ENCODE measurements at places on chromosomes 16 and 17.
A peak's percentile ranks its signal among the peaks of the same experiment; 100 is the strongest.

DNA sequence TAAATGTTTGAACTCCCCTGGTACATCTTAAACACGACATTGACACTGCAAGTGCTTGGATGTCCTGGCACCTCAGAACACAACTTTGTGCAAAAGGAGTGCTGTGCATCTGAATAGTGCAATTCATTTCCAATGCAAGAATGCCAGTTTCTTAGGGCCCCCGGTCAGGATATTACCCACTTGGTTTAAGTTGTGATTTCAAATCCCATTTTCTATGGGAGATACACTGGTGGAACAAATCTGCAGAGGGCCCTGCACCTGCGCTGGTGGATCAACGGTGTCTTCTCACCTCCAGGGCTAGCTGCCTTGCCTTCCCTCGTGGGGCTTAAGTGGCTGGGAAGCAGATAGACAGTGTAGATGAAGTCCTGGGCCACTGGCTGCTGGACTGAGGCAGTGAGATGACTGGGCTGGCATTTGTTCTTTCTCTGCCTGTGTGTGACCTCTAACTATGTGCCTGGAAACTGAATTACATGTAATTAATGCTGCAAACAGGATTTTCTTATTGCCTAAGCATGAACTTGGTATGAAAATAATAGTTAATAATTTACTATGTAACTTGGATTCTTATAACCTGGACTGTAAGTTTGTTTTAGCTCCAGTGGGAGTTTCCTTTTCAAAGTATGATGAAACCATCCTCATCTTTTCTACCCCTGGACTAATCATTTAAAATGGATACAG lies 20.9 kb downstream of the HAPSTR1 start:
- no peak for DNase-seq

DNA sequence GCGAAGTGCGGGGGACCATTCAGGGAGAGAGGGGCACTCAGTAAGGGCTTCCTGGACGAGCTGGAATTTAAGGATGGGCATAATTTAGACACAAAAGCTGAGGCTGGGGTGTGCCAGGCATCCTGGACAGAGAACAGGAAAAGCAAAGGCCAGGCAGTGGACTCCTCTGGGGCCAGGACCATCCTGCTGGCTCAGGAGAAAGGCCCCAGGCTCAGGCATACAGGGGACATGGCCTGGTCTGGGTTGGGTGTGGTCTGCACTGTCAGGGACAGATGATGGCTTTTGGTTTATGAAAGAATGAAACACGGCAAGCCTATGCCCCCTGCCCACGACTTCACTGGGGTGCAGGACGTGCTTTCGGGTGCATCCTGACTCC lies 48.9 kb upstream of the DOC2B start:
- DNase-seq = no peak

DNA sequence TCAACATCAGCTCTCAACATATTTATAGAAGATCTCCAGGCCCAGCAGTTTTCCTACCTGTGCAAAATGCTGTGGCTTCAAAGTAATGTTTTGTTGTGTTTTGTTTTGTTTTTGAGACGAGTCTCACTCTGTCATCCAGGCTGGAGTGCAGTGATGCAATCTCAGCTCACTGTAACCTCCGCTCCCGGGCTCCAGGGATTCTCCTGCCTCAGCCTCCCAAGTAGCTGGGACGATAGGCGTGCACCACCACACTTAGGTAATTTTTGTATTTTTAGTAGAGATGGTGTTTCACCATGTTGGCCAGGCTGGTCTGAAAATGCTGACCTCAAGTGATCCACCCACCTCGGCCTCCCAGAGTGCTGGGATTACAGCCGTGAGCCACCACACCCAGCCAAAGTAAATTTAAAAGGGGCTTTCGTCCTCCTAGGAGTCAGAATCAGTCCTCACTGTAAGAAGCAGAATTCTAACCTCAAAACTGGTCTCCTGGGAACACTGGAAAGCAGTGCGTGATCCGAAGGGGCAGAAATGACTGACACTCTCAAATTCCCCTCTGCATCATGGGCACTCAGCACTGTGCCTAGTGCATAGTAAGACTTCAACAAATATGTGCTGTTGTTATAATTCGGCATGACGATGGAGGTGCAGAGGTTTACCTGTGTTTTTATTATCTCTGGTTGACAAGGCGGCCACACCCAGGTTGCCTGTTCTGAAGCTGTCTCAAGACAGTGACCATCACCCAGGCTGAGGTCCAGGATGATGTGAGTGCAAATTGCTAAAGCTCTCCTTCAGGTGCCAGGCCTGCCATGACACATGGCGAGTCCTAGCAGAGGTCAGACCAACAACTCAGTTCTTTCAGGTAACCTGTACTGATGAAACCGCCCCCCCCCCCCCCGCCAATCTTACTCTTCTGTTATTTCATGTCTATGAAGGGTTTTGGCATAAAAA lies 59.8 kb downstream of the ADCY9 start:
- no peak for DNase-seq

GRCh38 chr17:47275245-47275984 lies 21.8 kb downstream of the ITGB3 start:
- DNase-seq = no peak

DNA sequence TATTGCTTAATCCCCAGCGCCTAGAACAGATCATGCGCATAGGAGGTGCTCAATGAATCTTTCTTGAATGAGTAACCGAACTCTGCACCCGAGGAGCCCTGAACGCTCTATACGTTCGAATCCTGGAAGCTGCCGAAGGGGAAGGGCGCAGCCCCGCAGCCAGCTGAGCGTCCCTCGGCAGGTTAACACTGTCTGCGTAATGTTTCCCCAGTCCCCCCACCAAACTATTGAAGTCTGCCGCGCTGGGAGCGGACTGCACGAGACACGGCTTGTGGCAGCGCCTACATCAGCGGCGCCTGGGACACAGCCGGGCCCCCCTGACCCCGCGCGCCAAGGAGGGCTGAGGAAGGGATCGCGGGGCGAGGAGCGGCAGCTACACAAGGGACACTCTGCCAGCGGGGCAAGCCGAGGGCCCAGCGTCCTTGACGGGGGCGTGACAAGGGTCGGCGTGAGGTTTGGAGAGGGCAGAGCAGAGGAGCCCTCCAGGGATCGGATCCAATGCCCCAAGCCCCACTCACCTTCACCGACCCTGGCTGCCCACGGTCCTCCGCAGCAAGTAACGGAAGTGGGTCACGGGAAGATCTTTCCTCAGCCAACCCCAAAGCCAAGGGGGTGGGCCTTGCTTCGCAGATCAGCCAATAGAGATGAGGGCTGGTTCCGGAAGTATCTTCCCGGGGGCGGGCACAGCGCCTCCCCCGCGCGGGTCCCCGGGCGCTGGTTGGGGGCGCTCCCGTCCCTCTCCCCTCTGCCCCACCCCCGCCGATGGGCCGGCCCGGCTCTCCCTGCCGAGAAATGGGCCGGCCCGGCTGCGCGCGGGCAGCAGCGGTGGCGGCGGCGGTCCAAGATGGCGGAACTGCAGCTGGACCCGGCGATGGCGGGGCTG lies at the start of the genes ATP5PD and KCTD2:
Gene ATP5PD, minus strand, starts transcription at position 563 of the 883 bp plus-strand sequence. CDS start 4,319 bp downstream, outside the sequence.
Gene KCTD2, plus strand, starts transcription at position 819 of the 883 bp plus-strand sequence. Its CDS starts 26 bp downstream, at position 845.
- peak; percentile 97 for DNase-seq

GRCh38 chr16:24713379-24713778 lies 16.1 kb upstream of the TNRC6A start:
- DNase-seq = no peak
